Activated naive CD8-positive, alpha-beta T cell treated with anti-CD3 and anti-CD28 coated beads, Interleukin-2, amount 10 ng/mL, durations not matched to agents 7 days and 5 days (primary cell): ENCODE measurements at places on chromosomes 12 and 14. TPM values are rescaled to one million over a fixed set of nuclear protein-coding genes. Genes with fewer than 3 reads are reported as not detected.

Gene PLEKHA5
- 4.4 TPM for total RNA-seq

- H3K27ac ChIP-seq: no peak overlapping the region
- H3K4me3 ChIP-seq: no peak overlapping the region
- no peak for DNase-seq
- H3K27me3 ChIP-seq: peaks cover 16% of the 10 kb centered on the region
These were observed 7.1 kb downstream of the CSRP2 start for GRCh38 chr12:76871742-76872141.

Gene MYF6
- not detected for total RNA-seq

DNA sequence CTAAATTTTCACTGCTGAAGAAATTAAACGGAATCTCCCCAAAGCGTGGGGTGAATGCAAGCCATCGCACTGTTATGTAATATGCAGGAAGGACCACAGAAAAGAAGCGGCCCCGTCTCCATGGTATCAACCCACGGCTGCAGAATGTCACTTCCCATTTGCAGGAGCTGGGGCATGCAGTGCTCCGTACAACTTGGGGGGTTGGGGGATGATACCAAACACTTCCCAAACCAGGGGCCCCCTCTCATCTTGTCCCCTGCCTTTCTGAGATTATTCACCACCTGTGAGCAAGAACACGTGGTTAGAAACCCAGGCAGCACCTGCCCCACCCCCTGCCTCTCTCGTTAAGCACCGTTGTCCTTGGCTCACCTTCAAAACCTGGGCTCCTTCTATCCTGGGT is 505.1 kb upstream of the TMEM132C start:
- no peaks in the 10 kb centered on the region for H3K36me3 ChIP-seq
- DNase-seq: no peak
- no peak overlapping the region for H3K4me3 ChIP-seq
- H3K27ac ChIP-seq: no peak overlapping the region
- no peaks in the 10 kb centered on the region for H3K27me3 ChIP-seq
- no peaks in the 10 kb centered on the region for H3K4me1 ChIP-seq

Gene DNAI7
- 0.14 TPM for total RNA-seq

Gene LPCAT3
- 30.3 TPM for total RNA-seq

- H3K4me1 ChIP-seq: no peaks in the 10 kb centered on the region
- H3K36me3 ChIP-seq: no peaks in the 10 kb centered on the region
- no peak overlapping the region for H3K27ac ChIP-seq
- no peak for DNase-seq
These were observed 770.7 kb upstream of the TMEM132C start for GRCh38 chr12:127496255-127496654.

Gene LBHD2
- not detected for total RNA-seq

GRCh38 chr12:66269757-66270383 is 32.4 kb upstream of the HELB start:
- H3K27ac ChIP-seq: no peak overlapping the region
- no peaks in the 10 kb centered on the region for H3K36me3 ChIP-seq
- peaks cover 3% of the 10 kb centered on the region for H3K4me1 ChIP-seq

- H3K36me3 ChIP-seq: no peaks in the 10 kb centered on the region
- DNase-seq: no peak
- H3K4me3 ChIP-seq: no peak overlapping the region
- H3K4me1 ChIP-seq: no peaks in the 10 kb centered on the region
These were observed 138.5 kb downstream of the MGAT4C start for GRCh38 chr12:86117711-86118110.

DNA sequence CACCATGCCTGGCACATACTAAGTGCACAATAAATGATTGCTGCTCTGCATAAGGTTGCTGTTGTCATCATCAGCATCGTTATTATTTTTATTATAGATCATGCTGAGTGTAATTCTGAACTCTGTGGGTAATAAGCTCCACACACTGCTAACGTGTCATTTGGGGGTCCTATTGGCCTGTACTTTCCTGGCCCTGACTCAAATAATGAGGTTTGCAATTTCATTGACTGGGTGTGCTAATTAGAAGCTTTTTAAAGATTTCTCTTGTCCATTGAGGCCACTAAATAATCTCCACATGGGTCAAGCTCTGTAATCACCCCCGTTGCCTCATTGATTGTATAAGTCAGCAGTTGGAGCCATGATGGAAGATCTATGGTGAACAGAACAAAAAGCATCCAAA is 320.8 kb upstream of the TMPO start:
- no peaks in the 10 kb centered on the region for H3K27me3 ChIP-seq
- H3K36me3 ChIP-seq: no peaks in the 10 kb centered on the region
- H3K4me3 ChIP-seq: no peak overlapping the region

DNA sequence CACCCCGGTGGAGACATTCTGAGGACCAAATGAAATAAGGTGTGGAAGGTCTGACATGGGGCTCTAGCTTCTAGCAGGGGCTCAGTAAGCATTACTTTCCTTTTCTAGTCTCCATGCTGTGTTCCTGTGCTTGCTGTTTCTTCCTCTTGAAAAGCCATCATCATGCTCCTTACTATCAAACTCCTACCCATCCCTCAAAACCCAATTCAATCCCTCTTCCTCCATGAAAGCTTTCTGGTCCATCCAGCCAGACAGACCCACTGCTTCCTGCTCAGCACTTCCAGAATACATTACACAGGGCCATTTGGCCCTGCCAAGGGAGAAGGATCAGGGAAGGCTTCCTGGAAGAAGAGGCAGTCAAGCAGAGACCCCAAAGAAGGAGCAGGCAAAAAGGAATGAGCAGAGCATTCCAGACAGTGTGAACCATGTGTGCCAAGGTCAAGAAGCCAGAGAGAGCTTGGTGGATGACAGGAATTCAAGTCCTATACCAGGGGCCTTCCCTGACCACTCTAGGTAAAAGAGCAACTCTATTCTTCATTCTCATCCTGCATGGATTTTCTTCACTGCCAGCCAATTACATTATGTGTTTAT is 59.5 kb downstream of the NUAK1 start:
- peaks cover 12% of the 10 kb centered on the region for H3K27me3 ChIP-seq
- no peak overlapping the region for H3K27ac ChIP-seq
- H3K4me3 ChIP-seq: no peak overlapping the region
- H3K4me1 ChIP-seq: no peaks in the 10 kb centered on the region
- H3K36me3 ChIP-seq: no peaks in the 10 kb centered on the region
- DNase-seq: no peak

- H3K4me3 ChIP-seq: no peak overlapping the region
- no peak overlapping the region for H3K27ac ChIP-seq
- no peak for DNase-seq
- no peaks in the 10 kb centered on the region for H3K27me3 ChIP-seq
These were observed 836.7 kb upstream of the FOXG1 start for GRCh38 chr14:27929797-27930347.

- H3K4me1 ChIP-seq: no peaks in the 10 kb centered on the region
- no peak overlapping the region for H3K4me3 ChIP-seq
These were observed 61.0 kb upstream of the PELI2 start for GRCh38 chr14:56057071-56057741.

GRCh38 chr14:101628471-101628966 is 67.2 kb downstream of the DIO3 start:
- peak; percentile 85 for DNase-seq
- peaks cover 10% of the 10 kb centered on the region for H3K27me3 ChIP-seq
- no peaks in the 10 kb centered on the region for H3K36me3 ChIP-seq
- H3K27ac ChIP-seq: no peak overlapping the region

- H3K4me3 ChIP-seq: no peak overlapping the region
- no peaks in the 10 kb centered on the region for H3K36me3 ChIP-seq
- DNase-seq: no peak
- peaks cover 19% of the 10 kb centered on the region for H3K27me3 ChIP-seq
- no peak overlapping the region for H3K27ac ChIP-seq
These were observed 177.7 kb upstream of the LHX5 start for GRCh38 chr12:113649256-113649830.

DNA sequence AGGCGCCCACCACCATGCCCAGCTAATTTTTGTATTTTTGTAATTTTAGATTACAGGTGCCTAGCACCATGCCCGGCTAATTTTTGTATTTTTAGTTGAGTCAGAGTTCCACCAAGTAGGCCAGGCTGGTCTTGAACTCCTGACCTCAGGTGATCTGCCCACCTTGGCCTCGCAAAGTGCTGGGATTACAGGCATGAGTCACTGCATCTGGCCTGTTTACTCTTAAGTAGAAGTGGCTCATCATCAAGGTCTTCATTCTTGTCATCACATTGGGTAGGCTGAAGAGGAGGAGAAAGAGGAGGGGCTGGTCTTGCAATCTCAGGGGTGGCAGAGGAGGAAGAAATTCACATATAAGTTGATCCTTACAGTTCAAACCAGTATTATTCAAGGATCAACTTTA is 152.4 kb upstream of the ATP2B1 start:
- H3K36me3 ChIP-seq: peaks cover 18% of the 10 kb centered on the region
- no peaks in the 10 kb centered on the region for H3K27me3 ChIP-seq
- no peak overlapping the region for H3K4me3 ChIP-seq
- H3K27ac ChIP-seq: peak overlapping the region; percentile 24

Gene GARIN6
- not detected for total RNA-seq

DNA sequence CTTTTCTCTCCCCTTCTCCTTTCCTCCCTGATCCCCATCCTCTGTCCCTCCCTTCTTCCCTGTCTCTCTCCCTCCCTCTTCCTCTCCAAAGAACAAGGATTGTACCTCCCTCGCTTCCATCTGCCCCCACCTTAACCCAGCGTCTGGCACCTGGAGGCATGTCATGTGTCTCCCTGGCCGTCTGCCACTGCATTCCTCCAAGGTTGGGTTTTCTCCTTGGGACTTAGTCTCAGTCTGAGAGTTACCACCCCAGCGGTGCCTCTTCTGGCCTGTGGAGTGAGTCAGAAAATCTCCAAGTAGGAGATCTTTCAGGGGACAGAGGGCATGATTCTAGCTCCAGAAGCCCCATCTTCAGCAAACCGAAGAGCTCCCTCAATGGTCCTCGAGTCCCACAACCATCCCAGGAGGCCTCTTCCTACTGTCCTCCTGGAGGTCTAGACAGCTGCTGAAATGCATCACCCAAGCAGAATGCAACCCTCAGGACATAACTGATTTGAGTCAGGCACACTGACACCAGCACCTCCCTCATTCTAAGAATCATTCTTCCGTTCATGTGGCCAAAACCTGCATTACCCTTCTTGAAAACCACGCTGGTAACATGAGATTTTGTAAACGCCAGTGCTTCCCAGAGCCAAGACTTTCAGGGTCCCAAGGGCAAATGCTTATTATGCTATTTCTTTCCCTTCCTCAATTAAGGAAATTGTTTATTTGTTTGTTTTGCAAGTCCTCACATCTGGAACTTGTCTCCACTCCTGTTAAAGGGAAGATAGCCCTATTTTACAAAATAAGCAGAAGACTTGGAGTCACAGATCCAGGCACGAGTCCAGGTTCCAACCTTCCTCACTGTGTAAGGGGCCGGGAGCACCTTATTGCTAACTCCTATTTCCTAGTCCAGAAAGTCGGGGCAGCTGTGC is 463.2 kb downstream of the BCL11B start:
- no peaks in the 10 kb centered on the region for H3K27me3 ChIP-seq
- H3K27ac ChIP-seq: no peak overlapping the region
- H3K36me3 ChIP-seq: no peaks in the 10 kb centered on the region
- DNase-seq: no peak
- H3K4me3 ChIP-seq: no peak overlapping the region

Gene CAPZA3
- not detected for total RNA-seq

DNA sequence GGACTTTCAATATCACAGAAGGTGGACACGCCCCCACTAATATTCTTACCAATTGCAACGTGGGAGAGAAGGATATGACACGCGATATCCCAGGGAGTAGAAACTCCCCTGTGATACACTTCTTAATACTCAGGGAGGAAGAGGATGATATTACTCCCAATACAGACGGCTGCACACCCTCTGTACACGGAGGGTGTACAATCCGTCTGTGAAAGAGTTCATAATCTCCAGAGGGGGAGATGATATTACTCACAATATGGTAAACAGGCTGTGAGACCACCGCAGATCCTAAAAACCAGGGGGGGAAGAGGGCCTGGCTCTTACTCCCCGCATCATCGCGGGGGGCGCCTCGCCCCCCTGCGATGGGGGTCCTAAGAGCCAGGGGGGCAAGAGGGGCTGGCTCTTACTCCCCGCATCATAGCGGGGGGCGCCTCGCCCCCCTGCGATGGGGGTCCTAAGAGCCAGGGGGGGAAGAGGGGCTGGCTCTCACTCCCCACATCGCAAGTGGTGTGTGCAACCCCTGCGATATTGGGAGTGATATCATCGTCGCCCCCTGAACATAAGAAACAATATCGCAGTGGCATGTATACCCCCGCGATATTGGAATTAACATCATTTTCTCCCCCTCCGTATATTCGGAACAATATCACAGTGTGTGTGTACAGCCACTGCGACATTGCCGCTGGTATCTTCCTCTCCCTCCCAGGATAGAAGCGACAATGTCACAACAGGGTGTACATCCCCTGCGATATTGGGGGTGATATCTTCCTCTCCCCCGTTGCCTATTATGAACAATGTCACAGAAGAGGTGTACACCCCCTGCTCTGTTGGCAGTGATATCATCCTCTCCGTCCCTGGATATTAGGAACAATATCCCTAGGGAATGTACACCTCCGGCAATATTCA is 8.9 kb upstream of the CLEC6A start:
- no peaks in the 10 kb centered on the region for H3K4me1 ChIP-seq
- H3K27me3 ChIP-seq: peaks cover 6% of the 10 kb centered on the region

GRCh38 chr12:9334964-9335363 is 126.8 kb upstream of the PZP start:
- peaks cover 9% of the 10 kb centered on the region for H3K4me1 ChIP-seq
- no peak overlapping the region for H3K4me3 ChIP-seq
- H3K27me3 ChIP-seq: peaks cover 2% of the 10 kb centered on the region
- H3K36me3 ChIP-seq: peaks cover 14% of the 10 kb centered on the region

Gene NAV3
- total RNA-seq: not detected

Gene COL2A1
- total RNA-seq: not detected

DNA sequence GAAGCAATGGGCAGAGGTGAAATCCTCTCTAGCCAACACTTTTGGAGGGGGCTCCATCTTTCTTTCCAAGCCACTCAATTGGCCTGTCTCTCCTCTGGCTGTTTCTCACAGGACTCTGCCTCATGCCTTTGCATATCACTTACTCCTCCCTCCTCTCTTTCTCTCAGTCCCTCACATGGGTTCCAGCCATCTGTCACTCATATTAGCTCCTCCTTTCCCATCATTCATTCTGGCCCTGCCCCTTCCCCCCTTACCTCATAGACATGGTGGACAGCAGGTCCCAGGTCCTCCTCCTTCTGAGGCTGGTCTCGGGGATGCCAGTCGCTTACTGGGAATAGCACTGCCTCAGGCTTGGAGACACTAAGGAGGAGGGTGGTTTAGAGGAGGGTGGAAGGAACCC is 16.6 kb upstream of the ZNF385A start:
- DNase-seq: no peak
- H3K4me3 ChIP-seq: no peak overlapping the region
- peaks cover 37% of the 10 kb centered on the region for H3K36me3 ChIP-seq
- peaks cover 7% of the 10 kb centered on the region for H3K4me1 ChIP-seq

DNA sequence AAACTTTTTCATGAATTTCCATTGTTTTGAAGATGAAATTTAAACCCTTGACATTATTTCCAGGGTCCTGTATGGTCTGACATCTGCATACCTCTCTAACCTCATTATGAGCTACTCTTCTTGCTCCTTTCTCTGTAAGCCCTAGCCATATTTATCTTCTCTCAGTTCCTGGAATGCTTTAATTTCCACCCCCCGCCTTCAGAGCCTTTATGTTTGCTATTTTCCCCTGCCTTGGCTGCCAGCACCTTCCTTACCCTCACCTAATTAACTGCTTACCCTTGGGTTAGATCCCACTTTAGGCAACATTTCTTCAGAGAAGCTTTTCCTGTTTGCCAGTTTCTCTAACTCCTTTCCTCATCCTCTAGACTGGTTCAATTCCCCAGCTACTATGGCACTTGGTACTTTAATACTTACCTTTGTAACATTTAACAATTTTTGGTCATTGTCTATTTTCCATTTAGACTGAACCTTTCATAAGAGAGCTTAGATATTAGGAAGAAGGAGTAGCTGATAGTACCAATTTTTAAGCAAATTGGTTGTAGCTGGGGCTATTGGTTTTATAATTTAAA is 6.0 kb downstream of the STYX start:
- DNase-seq: no peak
- H3K36me3 ChIP-seq: peaks cover 34% of the 10 kb centered on the region
- H3K27ac ChIP-seq: no peak overlapping the region
